ENCODE measurements at places on chromosomes 2 and 18.

- no peak for DNase-seq
These were observed 127.2 kb upstream of the EML6 start for GRCh38 chr2:54595999-54596902.

DNA sequence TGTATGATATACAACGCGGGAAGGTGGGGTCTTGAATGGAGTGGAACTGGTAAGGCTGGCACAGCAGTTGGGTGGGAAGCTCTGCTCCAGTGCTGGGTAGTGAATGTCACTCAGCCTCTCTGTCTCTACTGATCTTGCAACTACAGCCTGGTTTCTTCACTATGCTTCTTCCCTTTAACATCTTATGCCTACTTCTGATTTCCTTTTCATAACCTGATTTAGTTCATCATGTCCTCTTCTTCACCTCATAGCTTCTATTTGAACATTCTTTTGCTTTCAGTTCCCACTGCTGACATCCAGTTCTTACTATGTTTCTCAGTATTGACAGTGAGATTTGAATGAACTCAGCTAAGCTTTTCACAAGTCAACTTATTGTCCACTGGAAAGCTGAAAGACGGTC, 286.2 kb downstream of the ARL6IP6 start:
- no peak for DNase-seq

- no peak for DNase-seq
These were observed 43.3 kb downstream of the OSBPL6 start for GRCh38 chr2:178237488-178238153.

GRCh38 chr18:48615566-48616401, 77.0 kb downstream of the CTIF start:
- DNase-seq, result no peak

GRCh38 chr18:74217476-74218143, 69.3 kb downstream of the TIMM21 start:
- no peak for DNase-seq

GRCh38 chr2:45753381-45753780, 101.9 kb downstream of the PRKCE start:
- no peak for DNase-seq

- DNase-seq, result no peak
These were observed 25.2 kb downstream of the MOCOS start for GRCh38 chr18:36212301-36213171.
